ENCODE measurements at places on chromosomes 1 and 21. TPM values are rescaled to one million over a fixed set of nuclear protein-coding genes. Genes with fewer than 3 reads are reported as not detected.

- no peak for DNase-seq
Measured at GRCh38 chr1:26598890-26599289, 69.3 kb downstream of the RPS6KA1 start.

DNA sequence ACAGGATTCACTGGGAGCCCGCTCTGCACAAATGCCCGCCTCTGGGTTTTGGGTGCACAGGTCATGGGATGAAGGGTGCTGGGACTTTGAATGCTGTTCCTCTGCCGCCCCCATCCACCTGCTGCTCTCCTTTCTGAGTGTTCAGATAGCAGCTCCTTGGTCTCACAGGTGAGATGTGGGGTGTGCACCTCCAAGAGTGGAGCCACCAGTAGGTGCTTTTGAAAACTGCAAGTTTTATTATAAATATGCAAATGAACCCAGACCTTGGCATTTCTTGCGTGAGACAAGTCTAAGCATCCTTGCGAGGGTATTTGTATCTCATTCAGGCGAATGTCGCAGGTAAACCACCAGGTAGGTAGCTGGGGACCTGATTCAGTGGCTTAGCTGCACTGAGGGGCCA, 30.2 kb downstream of the OBSCN start:
- DNase-seq: no peak

GRCh38 chr1:66137235-66137634, 344.5 kb downstream of the PDE4B start:
- peak; percentile 21 for DNase-seq

- DNase-seq: peak; percentile 82
Measured at GRCh38 chr1:209435654-209436566, 147.6 kb upstream of the CAMK1G start.

DNA sequence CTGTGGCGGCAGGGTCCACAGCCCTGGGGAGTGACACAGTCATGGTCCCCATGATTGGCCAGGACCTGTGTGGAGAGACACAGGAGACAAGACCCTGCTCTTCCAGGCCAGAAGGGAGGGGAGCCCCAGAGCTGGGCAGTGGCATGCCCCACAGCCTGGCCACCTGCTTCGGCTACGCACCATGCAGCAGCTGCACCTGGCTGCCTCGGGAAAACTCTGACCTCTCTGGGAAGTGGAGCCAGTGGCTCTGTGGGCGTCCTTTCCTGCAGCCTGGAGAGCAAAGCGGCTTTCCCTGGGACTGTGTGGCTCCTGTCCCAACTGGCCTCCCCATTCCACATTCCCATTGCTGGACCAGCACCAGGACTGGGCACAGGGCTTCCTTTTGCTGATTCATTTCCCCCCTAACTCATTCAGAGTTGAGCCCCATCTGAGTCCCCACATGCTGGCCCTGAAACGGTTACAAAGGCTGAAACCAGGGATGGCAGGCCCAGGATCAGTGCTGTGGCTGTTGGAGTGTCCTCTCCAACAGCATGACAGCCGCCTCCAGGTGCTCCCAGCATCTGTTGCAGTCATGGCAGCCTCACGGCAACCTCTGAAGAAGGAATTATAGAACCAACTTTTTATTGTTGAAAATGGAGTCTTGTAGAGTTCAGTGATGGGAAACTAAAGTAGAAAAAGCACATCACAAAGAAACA, 15.0 kb downstream of the OXCT2 start:
- peak; percentile 69 for DNase-seq

DNA sequence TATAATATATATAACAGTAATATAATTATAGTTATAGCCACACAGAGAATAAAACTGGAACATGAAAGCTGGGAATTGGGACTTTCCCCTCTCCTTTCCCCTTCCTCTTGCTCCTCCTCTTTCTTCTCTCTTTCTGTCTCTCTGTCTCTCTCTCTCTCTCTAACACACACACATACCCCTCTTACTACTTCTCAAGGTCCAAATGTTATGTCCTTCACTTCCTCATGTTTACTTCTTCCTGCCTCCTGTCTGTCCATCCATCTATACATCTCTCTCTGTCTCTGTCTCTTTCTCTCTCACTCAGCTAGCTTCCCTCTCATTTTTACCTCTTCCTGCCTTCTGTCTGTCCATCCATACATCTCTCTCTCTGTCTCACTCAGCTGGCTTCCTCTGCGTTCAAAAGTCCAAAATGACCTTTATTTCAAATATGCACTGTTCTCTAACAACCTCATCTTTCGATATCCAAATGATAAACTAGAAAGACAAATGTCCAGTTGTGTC, 261.1 kb downstream of the SIPA1L2 start:
- DNase-seq: no peak

GRCh38 chr1:158176399-158176798, 4.3 kb upstream of the CD1D start:
- DNase-seq: no peak

- peak; percentile 23 for DNase-seq
Measured at GRCh38 chr21:25952306-25952705, 217.5 kb downstream of the GABPA start.

DNA sequence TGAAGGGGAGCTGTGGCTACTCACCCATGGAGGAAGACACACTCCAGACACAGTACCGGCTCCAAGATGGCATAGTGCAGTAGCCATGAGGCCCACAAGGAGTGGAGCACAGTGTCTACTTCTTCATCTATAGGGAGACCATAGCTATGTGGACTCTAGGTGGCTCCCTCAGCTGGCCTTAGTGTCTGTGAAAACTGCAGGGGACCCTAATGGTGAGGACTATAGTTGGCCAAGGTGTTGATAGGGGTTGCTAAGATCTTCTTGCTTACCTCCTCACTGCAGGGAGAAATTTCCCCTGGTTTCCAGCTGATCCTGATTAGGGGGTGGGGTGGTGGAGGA, 58.9 kb downstream of the DIPK1A start:
- no peak for DNase-seq

- peak; percentile 98 for DNase-seq
Measured at GRCh38 chr1:114341856-114342255, 169.1 kb downstream of the TRIM33 start.

GRCh38 chr1:118918230-118918939, 69.8 kb downstream of the TBX15 start:
- DNase-seq: no peak

- no peak for DNase-seq
Measured at GRCh38 chr1:182652933-182653332, 31.5 kb downstream of the RGS8 start.

DNA sequence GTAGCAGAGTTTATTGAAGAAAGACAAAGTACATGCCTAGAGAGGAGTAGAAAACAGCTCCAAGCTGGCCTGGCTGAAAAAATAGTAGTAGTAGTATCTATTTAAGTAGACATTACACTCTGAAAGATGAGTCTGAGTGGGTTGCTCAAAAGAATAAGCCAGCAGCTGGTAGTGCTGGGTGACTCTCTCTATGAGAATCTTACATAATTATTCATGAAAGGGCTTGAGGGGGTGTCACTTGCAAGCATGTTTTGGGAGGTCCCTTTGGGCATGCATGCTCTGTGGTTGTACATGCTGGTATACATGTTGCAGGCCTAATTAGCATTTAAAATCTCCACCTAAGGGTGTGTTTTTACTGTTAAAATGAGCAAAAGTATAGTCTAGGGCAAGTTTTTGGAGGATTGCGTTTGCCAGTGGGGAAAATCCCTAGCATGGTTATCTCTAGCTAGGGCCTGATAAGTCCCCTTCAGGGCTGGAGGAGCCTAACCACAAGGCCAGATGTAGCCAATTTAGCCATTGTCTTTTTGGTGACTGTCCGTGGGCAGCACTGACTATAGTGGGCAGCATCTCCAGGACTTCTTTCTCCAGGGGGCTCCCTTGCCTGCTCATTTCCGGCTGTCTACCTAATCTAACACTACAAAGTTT, 11.0 kb upstream of the FCGR2A start:
- DNase-seq: peak; percentile 27

GRCh38 chr1:172002725-172003345, 161.5 kb downstream of the DNM3 start:
- DNase-seq: peak; percentile 77

- DNase-seq: no peak
Measured at GRCh38 chr1:36760081-36760480, 274.2 kb downstream of the GRIK3 start.

DNA sequence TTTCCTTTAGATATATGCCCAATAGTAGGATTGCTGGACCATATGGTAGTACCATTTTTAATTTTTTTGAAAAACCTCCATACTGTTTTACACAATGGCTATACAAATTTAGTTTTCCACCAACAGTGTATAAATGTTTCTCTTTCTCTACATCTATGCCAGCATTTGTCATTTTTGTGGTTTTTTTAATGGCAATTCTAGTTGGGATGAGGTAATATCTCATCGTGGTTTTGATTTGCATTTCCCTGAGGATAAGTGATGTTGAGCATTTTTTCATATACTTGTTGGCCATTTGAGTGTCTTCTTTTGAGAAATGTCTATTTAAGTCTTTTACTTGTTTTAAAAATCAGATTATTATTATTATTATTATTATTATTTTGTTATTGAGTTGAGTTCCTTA, 35.5 kb downstream of the PLA2G4A start:
- DNase-seq: no peak

GRCh38 chr1:236997882-236998281, 6.4 kb downstream of the MT1HL1 start:
- no peak for DNase-seq

GRCh38 chr1:41892301-41892781, 26.4 kb downstream of the HIVEP3 start:
- peak; percentile 80 for DNase-seq

GRCh38 chr1:90850181-90850897, 133.2 kb upstream of the BARHL2 start:
- peak; percentile 51 for DNase-seq

- DNase-seq: peak; percentile 91
Measured at GRCh38 chr1:56074007-56074651, 505.2 kb downstream of the PLPP3 start.

- no peak for DNase-seq
Measured at GRCh38 chr1:62439652-62440371, 3.0 kb downstream of the USP1 start.

DNA sequence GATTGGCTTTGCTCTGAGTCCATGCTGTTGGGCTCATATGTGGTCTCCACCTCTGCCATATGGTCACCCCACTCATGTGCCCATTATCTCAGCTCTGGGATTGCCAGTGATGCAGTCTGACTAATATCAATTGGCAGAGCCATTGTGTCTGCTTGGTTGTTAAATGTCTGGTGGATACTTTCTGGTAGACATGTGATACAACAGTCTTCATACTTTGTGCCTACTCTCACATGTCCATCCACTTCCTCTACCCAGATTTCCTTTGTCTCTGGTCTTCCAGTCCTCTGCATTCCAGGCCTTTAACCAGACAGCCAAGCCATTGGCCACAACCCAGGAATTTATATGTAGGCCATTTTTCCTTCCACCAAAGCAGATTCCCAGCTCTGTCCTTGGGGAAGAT, 30.8 kb upstream of the DIPK1A start:
- DNase-seq: peak; percentile 60

DNA sequence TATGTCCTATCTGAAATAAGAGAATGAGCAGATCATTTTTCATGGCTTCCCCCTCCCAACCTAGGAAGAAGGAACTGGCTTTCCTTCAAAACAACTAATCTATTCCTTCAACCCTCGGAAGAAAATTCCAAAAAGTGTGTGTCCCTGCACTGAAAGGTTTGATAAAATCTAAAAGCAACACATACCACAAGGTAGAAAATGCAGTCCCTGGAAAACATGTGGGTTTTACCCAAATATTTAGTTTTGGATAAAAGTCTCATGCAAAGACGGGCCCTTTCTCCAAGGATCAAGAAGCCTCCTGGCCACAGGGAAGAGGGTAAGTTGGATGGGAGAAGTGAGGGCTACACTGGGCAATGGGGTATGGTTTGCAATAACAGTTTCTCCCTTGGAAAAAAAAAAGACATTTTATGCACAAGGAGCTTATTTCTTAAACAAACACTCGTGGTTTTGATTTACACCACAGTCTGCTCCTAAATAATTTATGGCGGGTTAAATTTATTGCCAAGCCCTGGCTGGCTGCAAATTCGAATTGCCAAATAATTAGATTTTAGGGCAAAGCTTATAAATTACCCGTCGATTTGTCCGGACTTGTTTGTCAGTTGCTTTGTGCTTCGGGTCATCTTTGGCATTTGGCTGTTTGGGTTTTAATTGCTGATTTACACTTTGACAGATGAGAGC, 28.9 kb downstream of the ERI3 start:
- DNase-seq: no peak

GRCh38 chr1:19333587-19334354, 21.6 kb downstream of the SLC66A1 start:
- no peak for DNase-seq

- DNase-seq: no peak
Measured at GRCh38 chr1:220991959-220992704, 112.9 kb downstream of the HLX start.

Gene MFAP2
- total RNA-seq: 1.3 TPM

Gene CHD5
- total RNA-seq: 0.10 TPM

Gene ZYG11B
- 57.3 TPM for total RNA-seq

Gene SLC22A15
- total RNA-seq: 13.8 TPM

Gene RGS4
- total RNA-seq: 21.0 TPM

Gene SAMD13
- 0.70 TPM for total RNA-seq

Gene SELP
- not detected for total RNA-seq

Gene DNASE2B
- not detected for total RNA-seq

Gene SPOCD1
- 9.7 TPM for total RNA-seq

Gene LYPLAL1
- total RNA-seq: 32.5 TPM

Gene LDLRAD2
- not detected for total RNA-seq

Gene PCSK9
- 1.2 TPM for total RNA-seq

Gene DDR2
- 65.3 TPM for total RNA-seq

Gene PIGR
- not detected for total RNA-seq
